Right ventricle myocardium inferior (tissue), 1 donor: ENCODE measurements at places on chromosomes 3 and 15. TPM values are rescaled to one million over a fixed set of nuclear protein-coding genes. Genes with fewer than 3 reads are reported as not detected.

GRCh38 chr3:13704174-13704573 is 155.2 kb downstream of the FBLN2 start:
- DNase-seq: no peak

DNA sequence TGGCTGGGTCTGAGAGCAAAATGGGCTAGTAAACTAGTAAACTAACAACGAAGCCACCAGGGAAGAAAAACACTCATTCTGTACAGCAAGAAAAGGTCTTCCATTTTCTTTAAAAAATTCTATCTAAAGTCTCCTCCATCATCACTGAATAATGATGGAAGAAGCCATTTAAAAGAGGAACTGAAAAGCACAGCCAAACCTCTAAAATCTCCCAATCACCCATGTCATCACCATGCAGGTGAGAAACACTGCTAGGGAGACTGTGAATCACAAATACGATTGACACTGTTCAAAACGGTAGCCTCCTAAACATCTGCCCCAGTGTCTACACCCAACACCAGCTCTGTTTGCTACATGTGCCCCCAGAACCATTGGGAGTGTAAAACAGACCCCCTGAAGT is 140.4 kb downstream of the RORA start:
- DNase-seq: no peak

SOX14 gene
- total RNA-seq: not detected

DNA sequence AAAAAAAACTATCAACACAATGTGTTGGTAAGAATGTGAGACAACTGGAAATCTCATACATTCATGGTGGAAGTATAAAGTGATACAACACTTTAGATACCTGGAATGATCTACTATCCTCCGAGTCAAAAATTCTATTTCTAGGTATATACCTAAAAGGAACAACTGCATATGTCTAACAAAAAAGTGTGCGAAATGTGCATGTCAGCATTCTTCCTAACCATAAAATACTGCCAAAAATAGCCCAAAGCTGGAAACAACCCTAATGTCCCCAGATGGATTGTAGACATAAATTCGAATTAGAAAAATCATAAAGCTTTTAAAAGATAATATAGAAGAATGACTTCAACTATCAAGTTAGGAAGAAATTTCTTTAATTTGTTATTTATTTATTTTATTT is 51.2 kb upstream of the FGF12 start:
- DNase-seq: no peak

GRCh38 chr3:97996988-97997387 is 24.8 kb upstream of the RIOX2 start:
- DNase-seq: no peak

GRCh38 chr3:140117096-140117526 is 182.1 kb downstream of the CLSTN2 start:
- no peak for DNase-seq

DNA sequence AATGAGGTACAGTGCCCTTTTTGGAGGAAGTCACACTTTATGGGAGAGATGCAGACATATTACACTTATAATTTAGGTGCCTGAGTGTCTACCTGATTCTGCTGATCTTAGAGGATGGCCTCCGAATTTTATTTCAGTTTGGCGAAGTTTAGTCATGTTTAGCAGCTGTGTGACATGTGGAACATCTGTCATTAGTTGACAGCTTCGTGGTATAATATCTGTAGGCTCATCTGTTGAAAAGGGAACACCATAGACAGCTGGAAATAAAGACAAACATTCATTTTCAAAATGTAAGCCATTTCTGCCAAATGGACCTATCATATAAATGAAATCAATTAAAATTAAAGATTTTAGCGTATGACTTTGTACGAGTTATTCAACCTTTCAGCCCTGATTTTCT is 165.4 kb downstream of the CFAP20DC start:
- DNase-seq: no peak

GRCh38 chr15:68524753-68525584 is 53.8 kb upstream of the CORO2B start:
- no peak for DNase-seq

- no peak for DNase-seq
Measured at GRCh38 chr15:91927585-91927984, 74.1 kb downstream of the SLCO3A1 start.

- DNase-seq: no peak
Measured at GRCh38 chr15:70035051-70035718, 62.5 kb downstream of the TLE3 start.

DNA sequence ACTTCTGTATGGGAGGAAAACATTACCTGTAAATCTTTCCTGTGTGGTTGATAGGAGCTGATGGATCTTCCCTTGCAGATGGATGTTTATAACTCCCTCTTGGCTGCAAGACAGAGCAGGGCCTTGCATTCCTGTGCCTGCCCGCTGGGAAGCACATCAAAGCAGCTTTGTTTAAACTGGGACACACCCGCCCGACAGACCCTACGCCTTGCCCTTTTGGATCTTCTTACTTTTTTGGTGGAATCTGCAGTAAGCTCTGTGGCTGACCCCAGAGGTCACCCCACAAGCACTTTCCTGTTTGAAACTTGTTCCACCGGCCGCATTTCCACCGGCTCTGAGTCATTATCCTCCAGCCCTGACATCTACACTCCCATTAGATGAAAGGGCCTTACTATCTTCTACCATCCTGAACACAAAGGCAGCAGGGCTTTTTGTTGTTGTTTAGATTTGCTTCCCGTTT is 244.1 kb upstream of the STT3B start:
- no peak for DNase-seq

- DNase-seq: no peak
Measured at GRCh38 chr15:52464040-52464439, 64.6 kb downstream of the MYO5A start.

GRCh38 chr3:55453886-55454496 is 33.1 kb downstream of the WNT5A start:
- no peak for DNase-seq

DNA sequence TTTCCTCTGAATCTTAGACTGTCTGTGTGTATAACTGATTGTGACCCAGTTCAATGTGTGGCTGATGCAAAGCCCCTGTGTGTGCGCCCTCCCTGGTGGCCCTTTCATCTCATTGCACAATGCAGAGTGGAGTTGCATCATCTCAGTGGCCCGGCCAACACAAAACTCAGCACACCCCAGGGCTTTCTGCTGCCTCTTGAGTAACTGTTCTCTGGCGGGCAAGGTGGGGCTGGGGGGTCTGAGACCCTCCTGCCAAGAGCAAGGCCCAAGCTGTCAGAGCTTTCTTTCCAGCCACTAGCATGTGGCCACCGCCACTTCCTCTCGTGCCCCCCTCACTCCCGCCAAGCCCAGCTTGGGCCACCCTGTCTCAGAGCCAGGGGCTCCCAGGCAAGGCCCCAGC is 80.7 kb upstream of the ALDH1L1 start:
- peak; percentile 76 for DNase-seq

GRCh38 chr15:71788646-71789579 is 21.4 kb upstream of the NR2E3 start:
- DNase-seq: no peak

DNA sequence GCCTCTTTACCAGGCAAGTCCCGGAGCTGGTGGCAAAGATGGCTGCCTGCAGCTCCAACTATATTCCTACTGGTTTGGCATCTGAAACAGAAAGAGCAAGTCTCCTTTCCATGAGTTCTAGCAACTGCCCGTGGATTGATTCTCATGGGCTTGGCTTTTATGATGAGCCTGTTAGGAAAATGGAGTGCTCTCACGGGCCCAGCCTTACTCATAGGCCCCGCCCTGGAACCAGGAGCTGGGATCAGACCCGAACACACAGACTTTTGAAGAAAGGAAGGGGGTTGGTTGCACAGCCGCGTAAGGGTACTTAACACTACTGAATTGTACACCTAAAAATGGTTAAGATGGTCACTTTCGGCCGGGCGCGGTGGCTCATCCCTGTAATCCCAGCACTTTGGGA is 2.9 kb downstream of the NRROS start:
- DNase-seq: no peak

CATSPER2 gene
- 0.54 TPM for total RNA-seq

FHIT gene
- total RNA-seq: 24.5 TPM

SLC22A13 gene
- total RNA-seq: not detected

DNA sequence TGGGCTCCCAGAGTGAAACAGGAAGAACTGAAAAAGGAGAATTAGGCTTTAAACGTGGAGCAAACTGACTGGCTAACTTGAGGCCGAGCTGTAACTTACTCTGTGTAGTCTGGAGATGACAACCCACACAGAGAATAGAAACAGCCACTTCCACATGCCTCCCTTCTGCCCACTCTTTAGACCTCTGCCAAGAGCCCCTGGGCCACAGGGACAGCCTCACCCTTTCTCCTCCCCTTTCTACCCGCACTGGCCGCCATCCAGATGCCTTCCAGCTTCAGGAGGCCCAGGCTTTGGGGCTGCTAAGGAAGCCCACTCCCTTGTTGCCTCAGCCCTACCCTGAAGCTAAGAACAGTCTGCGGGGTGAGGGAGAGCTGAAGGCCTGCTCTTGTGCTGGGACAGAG is 6.8 kb downstream of the ARHGAP31 start:
- DNase-seq: no peak

DNA sequence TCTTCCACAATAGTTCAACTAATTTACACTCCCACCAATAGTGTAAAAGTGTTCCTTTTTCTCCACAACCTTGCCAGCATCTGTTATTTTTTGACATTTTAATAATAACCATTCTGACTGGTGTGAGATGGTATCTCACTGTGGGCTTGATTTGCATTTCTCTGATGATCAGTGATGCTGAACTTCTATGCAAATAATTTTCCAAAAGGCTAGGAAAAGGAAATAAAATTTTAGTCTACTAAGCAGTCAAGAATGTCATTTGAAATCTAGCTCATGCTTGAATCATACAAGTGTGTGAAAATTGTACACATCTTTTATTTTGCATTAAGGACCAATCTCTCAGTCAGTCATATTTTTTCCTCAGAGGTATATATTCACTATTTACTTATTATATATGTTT is 101.7 kb upstream of the UBP1 start:
- DNase-seq: no peak

MAP1A gene
- 21.4 TPM for total RNA-seq

- DNase-seq: no peak
Measured at GRCh38 chr3:161305095-161305991, 66.0 kb downstream of the SPTSSB start.

CISH gene
- 13.2 TPM for total RNA-seq

CD80 gene
- not detected for total RNA-seq

PPP1R14D gene
- not detected for total RNA-seq

- no peak for DNase-seq
Measured at GRCh38 chr15:73602992-73603391, 30.2 kb downstream of the NPTN start.

GRCh38 chr15:39799552-39800011 is 16.9 kb upstream of the FSIP1 start:
- DNase-seq: no peak

MAP2K1 gene
- total RNA-seq: 47.3 TPM

GPR149 gene
- total RNA-seq: not detected

DNA sequence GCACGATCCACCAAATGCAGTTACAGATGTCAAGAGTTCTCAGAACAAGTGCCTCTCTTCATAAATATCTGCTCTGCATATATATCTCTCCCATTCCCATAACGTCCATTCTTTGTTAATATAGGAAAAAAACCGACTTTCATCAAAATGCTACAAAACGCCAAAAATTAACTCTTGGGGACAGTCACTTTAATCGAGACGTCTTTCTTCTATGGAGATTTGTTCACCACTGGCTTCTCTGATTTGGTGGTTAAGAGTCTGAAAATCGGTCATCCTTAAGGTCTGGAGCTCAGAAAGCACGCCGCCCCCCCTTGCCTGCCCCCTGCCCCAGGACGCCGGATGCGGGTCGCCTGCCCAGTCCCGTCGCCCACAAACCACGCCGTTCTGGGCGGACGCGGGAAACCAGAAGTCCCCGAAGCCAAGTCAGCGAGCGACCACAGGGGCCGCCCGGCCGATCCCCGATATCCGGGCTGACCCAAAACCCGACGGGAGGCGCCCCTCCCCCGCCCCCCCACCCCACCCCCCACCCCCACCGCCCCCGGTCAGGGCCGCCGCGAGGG is 252.7 kb downstream of the TJP1 start:
- DNase-seq: no peak
